Activated CD4-positive, alpha-beta T cell treated with anti-CD3 and anti-CD28 coated beads for 4 hours (primary cell): ENCODE measurements at places on chromosomes 12 and 14.

DNA sequence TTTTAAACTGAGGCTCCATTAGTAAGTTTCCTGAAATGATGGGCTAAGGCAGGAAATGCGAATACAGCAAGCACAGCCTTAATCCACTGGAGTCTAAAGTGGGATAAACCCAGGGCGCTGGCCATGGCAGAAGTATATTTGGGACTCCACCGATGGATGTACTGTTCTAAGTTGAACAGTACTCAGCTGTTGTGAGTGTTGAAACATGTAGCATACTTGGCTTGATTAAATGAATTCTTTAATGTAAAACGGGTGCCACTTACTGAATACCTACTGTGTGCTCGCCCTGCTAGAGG, 996 bp downstream of the SSPN start:
- no peak for DNase-seq

GRCh38 chr12:90174198-90174510, 465.5 kb upstream of the ATP2B1 start:
- DNase-seq: no peak

DNA sequence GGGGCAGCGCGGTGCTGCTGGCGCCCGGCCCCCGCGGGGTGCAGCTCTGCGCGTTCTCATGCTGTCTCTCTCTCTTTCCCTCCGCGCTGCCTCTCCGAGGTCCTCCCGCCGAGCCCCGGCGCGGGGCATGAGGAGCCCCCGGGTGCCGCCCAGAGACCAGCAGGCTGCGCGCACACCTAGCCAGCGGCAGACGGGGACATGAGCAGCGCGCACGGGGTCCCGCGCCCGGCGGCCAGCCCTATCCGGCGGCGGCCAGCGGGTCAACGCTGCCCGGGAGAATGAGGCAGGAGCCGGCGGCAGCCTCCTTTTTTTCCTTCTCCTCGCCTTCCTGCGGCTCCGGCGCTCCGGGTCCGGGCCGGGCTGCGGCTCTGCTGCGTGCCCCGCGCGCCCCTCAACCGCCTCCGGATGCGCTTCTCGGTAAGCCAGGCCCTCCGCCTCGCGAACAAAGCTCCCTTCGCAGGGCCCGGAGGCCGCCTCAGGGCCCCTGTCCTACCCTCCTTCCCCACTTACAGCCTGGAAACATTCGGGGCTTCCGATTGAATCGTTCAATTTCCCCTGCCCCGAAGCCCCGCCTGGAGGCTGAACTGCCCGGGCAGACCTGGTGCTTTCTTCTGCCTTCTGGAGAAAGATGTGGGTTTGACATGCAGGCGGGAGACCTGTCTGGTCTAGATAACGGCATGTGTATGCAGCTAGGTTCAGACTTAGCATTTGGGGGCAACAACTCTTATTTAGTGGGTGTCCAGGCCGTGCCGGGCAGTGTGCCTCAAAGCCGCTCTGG, at the start of gene TUNAR:
Gene TUNAR (plus strand): TSS at position 72 of the 778 bp plus-strand sequence.
- no peak for DNase-seq

DNA sequence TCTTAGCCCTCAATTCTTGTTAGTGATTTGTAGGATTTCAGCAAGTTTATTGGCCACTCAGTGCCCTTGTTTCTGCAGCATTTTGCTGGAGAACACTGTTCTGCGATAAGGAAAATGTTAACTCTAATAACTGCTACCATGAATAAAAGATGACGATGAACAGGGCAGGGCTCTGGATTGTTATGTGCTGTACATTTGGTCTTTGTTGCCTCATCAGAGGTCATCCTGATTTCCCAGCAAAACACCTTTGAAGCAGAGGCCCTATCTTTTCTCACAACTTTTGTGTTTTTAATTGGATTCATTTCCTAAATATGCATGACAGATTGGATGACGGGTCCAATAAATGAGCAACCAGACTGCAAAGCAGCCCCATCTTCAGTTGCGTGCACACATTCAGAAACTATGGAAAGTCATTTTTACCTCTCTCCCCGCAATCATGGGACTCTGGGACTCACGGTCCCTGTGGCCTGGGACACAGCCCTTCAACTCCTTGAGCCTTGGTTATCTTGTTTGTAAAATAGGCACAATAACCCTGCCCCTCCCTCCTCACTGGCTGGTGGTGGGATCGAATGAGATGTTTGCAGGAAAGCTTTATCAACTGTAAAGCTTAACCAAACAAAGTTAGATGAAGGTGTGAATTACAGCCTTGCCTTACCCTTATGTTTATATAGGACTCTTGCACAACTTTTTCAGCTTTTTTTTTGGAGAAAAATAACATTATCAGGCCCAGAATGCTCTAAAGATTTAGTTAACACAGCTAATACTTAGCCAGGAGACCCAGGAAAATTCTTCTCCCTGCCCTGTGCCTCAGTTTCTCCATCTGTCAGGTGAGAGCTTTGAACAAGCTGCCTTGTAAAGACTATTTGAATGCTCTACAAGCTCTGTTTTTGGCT, 45.4 kb downstream of the RPH3A start:
- DNase-seq: no peak

- no peak for DNase-seq
Observed at GRCh38 chr14:59363531-59364226, 101.5 kb downstream of the GPR135 start.

DNA sequence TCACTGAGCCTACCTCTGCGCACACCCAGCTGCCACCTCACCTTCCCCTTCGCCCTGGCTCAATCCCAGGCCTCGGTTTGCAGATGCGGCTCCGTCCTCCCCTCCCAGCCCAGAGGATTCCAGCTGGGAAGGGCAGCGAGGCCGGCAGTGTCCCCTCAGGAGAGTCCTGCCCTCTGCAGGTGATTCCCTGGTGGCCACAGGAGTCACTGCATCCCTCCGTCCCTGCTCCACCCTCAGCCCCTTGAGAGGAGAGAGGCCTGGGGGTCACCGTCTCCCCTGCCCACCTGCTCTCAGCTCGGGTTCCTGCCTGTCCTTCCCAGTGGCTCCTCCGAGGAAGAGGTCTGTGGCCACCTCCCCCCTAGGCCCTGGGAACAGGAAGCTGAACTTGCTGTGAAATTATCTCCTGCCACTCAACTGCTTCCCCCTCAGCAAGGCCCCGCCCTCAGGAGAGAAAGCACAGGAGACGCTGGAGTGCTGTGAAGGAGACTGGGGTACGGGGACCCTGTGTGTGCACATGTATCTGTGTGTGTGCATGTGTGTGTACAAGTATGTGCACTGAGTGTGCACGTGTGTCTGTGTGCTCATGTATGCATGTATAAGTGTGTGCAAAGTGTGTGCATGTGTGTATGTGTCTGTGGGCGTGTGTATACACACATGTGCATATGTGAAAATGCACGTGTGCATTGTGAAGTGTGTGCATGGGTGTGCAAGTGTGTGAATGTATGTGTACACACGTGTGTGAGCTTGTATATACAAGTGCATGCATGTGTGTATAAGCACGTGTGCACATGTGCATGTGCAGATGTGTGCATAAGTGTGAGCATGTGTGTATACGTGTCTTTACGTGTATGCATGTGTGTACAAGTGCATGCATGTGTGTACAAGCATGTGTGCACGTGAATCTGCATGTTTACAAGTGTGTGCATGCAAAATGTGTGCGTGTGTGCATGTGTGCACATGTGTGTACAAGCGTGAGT, 13.2 kb upstream of the GALNT9 start:
- no peak for DNase-seq

GRCh38 chr14:59450716-59451115, 14.5 kb downstream of the GPR135 start:
- no peak for DNase-seq

GRCh38 chr14:64736271-64737169, 32.3 kb downstream of the PLEKHG3 start:
- DNase-seq: no peak

- no peak for DNase-seq
Observed at GRCh38 chr12:107929436-107929835, 154.9 kb downstream of the ASCL4 start.

GRCh38 chr14:54515670-54516069, 6.0 kb downstream of the CGRRF1 start:
- no peak for DNase-seq

DNA sequence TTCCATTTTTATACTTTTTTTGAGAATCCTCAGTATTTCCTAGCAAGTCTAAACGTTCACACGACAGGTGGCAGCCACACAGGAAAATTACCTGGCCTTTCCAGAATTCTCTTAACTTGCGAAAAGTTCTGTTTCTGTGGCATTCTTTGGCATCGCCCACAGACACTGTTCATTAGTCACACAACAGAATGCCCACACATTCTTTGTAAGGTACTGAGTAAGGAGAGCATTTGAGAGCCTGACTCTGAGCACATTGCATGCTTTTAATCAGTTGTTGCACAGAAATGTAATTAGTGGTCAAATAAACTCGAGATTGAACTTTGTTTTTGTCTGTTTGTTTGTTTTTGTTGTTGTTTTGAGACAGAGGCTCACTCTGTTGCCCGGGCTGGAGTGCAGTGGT, 52.4 kb downstream of the LMNTD1 start:
- DNase-seq: no peak

- no peak for DNase-seq
Observed at GRCh38 chr12:45268672-45269411, 52.9 kb downstream of the ANO6 start.

DNA sequence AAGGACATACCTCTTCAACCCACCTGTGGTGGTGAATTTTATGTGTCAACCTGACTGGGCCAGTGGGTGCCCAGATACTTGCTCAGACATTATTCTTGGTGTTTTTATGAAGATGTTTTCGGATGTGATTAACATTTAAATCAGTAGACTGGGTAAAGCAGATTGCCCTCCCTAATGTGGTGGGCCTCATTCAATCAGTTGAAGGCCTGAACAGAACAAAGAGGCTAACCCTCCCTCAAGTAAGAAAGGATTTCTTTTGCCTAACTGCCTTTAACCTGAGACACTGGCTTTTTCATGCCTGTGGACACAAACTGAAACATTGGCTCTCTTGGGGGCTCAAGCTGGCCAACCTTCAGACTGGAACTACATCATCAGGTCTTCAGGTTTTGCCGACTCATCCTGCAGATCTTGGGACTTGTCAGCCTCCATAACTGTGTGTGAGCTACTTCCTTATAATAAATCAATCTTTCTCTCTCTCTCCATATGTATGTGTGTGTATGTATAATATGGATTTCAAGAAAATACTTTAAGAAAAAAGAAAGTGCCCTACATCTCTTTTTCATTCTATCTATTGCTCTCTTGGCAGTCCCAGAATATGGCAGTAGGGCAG, 39.4 kb downstream of the RTN1 start:
- DNase-seq: no peak
